Esophagus squamous epithelium (tissue), 5 donors: ENCODE measurements at places on chromosomes 6 and 20.

DNA sequence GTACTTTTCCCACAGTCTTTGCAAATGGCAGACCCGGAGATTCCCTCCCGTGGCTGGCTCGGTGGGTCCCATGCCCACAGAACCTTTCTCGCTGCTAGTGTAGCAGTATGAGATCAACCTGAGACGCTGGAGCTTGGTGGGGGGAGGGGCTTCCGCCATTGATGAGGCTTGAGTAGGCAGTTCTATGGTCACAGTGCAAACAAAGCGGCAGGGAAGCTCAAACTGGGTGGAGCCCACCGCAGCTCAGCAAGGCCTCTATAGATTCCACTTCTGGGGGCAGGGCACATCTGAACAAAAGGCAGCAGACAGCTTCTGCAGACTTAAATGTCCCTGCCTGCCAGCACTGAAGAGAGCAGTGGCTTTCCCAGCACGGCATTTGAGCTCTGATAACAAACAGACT is 186.0 kb upstream of the KCNK16 start:
- H3K36me3 ChIP-seq, result no peaks in the 10 kb centered on the region
- no peaks in the 10 kb centered on the region for H3K4me1 ChIP-seq
- H3K4me3 ChIP-seq, result no peak overlapping the region
- H3K27ac ChIP-seq, result no peak overlapping the region
- no peaks in the 10 kb centered on the region for H3K27me3 ChIP-seq

GRCh38 chr6:31495580-31495979 is 2.4 kb upstream of the MICB start:
- no peaks in the 10 kb centered on the region for H3K36me3 ChIP-seq
- no peaks in the 10 kb centered on the region for H3K27me3 ChIP-seq
- DNase-seq, result no peak
- H3K4me3 ChIP-seq, result no peak overlapping the region

- no peaks in the 10 kb centered on the region for H3K36me3 ChIP-seq
- no peaks in the 10 kb centered on the region for H3K27me3 ChIP-seq
- H3K27ac ChIP-seq, result no peak overlapping the region
- no peak overlapping the region for H3K4me3 ChIP-seq
- H3K4me1 ChIP-seq, result no peaks in the 10 kb centered on the region
Measured at GRCh38 chr6:87501809-87502572, 29.2 kb downstream of the SLC35A1 start.

- DNase-seq, result no peak
- H3K36me3 ChIP-seq, result peaks cover 2% of the 10 kb centered on the region
- H3K27me3 ChIP-seq, result no peaks in the 10 kb centered on the region
- H3K4me3 ChIP-seq, result no peak overlapping the region
- peaks cover 16% of the 10 kb centered on the region for H3K4me1 ChIP-seq
Measured at GRCh38 chr20:62178316-62179161, 4.3 kb upstream of the MTG2 start.

- no peak for DNase-seq
- H3K27me3 ChIP-seq, result no peaks in the 10 kb centered on the region
- no peaks in the 10 kb centered on the region for H3K4me1 ChIP-seq
Measured at GRCh38 chr6:138844192-138844591, 48.3 kb downstream of the ECT2L start.

DNA sequence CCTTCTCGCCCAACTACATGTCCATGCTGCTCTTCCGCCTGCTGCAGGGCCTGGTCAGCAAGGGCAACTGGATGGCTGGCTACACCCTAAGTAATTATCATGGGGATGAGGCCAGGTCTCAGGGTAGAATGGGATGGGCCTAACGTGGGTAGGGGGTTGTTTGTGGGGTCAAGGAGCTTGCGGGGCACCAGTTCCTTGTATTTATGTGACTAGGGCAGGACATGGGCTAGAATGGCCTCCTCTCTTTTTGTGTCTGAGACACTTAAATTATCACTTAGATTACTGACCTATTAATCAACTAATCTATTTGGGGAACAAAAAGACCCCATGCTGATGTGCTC is 10.7 kb downstream of the SLC22A1 start:
- no peaks in the 10 kb centered on the region for H3K36me3 ChIP-seq
- no peak overlapping the region for H3K4me3 ChIP-seq
- no peaks in the 10 kb centered on the region for H3K27me3 ChIP-seq
- DNase-seq, result no peak

DNA sequence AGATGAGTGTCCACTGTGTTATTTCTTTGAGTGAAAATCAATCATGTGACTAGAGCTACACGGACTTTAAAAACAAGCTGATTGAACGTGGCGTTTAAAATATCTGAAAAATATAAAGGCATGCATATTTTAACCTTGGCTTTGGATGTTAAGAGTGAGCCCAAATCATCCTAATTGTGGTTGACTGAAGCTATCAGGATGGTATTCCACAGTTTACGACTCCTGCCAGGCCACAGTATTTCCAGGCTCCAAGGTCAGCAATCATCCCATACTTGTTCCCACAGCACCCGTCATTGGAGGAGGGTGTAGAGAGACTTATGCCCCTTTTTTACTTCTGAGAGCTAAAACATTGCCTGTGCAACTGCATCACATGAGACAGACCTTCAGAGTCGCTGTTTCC is 43.2 kb upstream of the TMX4 start:
- H3K27ac ChIP-seq, result no peak overlapping the region
- H3K4me3 ChIP-seq, result no peak overlapping the region
- H3K36me3 ChIP-seq, result no peaks in the 10 kb centered on the region

- peak overlapping the region; percentile 94 for H3K27ac ChIP-seq
- peaks cover 92% of the 10 kb centered on the region for H3K4me1 ChIP-seq
- H3K27me3 ChIP-seq, result no peaks in the 10 kb centered on the region
- H3K36me3 ChIP-seq, result peaks cover 5% of the 10 kb centered on the region
Measured at GRCh38 chr20:45341939-45342854, 6.0 kb downstream of the SDC4 start.

GRCh38 chr6:135250234-135250633 is 69.1 kb downstream of the MYB start:
- no peaks in the 10 kb centered on the region for H3K27me3 ChIP-seq
- H3K4me1 ChIP-seq, result no peaks in the 10 kb centered on the region
- no peak overlapping the region for H3K4me3 ChIP-seq
- H3K36me3 ChIP-seq, result no peaks in the 10 kb centered on the region
- no peak overlapping the region for H3K27ac ChIP-seq
- no peak for DNase-seq

DNA sequence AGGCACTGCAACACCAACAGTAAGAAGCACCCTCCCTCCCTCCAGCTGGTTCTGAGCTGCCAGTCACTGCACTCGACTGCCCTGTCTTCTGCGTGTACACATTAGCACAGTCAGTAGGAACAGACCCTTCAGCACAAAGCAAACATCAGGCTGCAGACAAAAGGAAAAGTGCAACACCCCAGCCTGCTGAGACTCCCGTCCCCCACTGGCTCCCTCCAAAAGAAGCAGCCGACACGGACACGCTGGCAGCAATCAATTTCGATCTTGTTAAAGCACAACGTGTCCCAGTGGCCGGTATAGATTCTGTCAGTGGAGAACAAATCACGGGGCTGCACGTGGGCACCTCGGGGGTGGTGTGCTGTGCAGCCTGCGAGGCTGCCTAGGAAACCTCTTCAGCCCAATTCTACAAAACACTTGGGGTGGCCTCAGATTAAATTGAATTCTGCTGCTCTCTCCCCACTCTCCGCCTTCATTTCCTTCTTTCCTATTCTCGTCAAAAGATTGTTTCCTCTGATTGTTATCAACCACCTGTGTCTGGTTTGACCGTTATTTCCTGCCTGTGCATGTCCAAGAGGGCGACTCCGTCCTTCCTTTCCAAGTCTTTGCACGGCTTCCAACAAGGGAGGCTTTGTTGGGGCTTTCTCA is 38.7 kb downstream of the TRAF3IP2 start:
- peaks cover 86% of the 10 kb centered on the region for H3K36me3 ChIP-seq
- no peaks in the 10 kb centered on the region for H3K27me3 ChIP-seq
- H3K4me1 ChIP-seq, result peaks cover 76% of the 10 kb centered on the region
- peak overlapping the region; percentile 47 for H3K27ac ChIP-seq
- no peak overlapping the region for H3K4me3 ChIP-seq
- DNase-seq, result no peak

DNA sequence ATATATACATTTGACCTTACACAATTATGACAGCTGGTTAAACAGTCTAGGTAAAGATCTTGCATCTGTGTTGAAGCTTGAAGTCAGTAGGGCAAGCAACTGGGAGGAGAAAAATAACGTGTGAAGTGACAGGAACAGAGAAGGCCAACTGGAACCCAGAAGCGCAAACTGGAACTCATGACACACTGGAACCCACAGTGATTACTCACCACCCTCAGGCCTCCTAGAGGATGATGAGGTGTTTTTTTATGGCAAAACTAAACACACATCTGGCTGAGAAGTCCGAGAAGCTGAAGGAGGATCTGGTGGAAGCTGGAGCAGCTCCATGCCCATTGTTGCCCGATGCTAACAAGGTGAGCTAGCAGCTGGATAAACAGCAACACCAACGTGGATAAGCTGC is 108.1 kb downstream of the TMEM200A start:
- no peak overlapping the region for H3K4me3 ChIP-seq
- no peaks in the 10 kb centered on the region for H3K36me3 ChIP-seq
- H3K27me3 ChIP-seq, result no peaks in the 10 kb centered on the region
- no peaks in the 10 kb centered on the region for H3K4me1 ChIP-seq

DNA sequence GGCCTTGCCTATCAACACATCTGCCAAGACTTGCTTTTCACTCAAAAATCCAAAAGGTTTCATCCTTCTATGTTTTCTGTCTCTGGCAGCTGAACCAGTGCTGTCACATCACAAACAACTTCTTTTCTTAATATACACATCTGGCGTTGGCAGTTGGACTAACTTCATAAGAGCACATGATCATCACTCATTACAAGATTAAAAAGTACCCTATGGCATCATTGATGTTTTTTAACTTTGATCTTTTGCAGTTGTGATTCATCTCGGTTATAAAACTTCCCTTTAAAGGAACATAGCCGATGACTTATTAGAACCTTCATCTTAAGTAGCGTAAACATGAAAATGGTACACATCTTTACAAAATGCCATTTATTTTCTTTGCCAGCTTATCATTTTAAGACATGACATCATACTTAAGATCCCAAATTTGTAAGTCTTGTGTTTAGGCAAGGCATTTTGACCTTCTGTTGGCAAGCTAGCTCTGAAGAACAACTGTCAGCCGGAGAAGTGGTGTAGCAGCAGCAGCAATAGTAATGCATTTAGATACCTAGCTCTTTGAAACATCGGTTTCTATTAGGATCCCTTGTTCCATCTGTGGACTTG is 64.2 kb upstream of the SUPT3H start:
- no peak for DNase-seq
- no peak overlapping the region for H3K4me3 ChIP-seq
- H3K4me1 ChIP-seq, result peaks cover 14% of the 10 kb centered on the region
- no peaks in the 10 kb centered on the region for H3K27me3 ChIP-seq
- no peaks in the 10 kb centered on the region for H3K36me3 ChIP-seq
- H3K27ac ChIP-seq, result no peak overlapping the region

- peaks cover 17% of the 10 kb centered on the region for H3K4me1 ChIP-seq
- DNase-seq, result no peak
- no peaks in the 10 kb centered on the region for H3K36me3 ChIP-seq
- H3K27ac ChIP-seq, result no peak overlapping the region
- H3K27me3 ChIP-seq, result no peaks in the 10 kb centered on the region
Measured at GRCh38 chr6:140772576-140772975, 1360.1 kb upstream of the GJE1 start.

DNA sequence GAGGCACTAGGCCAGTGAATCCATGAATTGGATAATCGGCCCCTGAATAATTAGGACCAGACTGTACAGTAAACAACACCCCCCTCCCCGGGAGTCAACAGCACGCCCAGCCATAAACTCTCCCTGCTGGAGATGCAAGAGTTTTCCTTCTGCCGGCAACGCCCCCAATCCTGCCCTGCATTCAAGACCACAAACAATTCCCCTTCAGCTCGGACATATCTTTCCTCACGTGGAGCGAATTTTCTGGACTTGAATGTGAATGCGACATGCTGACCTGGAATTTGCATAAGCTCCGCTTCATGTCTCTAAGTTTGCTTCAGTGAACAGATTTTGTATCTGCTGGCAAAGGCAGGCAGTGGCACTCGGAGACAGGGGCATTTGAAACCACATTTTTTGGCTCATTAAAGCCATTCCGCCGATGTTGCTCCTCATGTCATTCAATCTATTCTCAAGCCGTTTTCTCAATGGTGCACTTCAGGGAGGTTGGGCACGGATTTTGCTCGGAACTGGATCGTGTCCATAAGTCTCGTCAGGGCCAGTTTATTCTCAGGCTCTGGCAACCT is 38.0 kb upstream of the GMPR start:
- no peaks in the 10 kb centered on the region for H3K27me3 ChIP-seq
- H3K4me1 ChIP-seq, result no peaks in the 10 kb centered on the region
- no peak overlapping the region for H3K27ac ChIP-seq
- no peak overlapping the region for H3K4me3 ChIP-seq
- no peaks in the 10 kb centered on the region for H3K36me3 ChIP-seq

DNA sequence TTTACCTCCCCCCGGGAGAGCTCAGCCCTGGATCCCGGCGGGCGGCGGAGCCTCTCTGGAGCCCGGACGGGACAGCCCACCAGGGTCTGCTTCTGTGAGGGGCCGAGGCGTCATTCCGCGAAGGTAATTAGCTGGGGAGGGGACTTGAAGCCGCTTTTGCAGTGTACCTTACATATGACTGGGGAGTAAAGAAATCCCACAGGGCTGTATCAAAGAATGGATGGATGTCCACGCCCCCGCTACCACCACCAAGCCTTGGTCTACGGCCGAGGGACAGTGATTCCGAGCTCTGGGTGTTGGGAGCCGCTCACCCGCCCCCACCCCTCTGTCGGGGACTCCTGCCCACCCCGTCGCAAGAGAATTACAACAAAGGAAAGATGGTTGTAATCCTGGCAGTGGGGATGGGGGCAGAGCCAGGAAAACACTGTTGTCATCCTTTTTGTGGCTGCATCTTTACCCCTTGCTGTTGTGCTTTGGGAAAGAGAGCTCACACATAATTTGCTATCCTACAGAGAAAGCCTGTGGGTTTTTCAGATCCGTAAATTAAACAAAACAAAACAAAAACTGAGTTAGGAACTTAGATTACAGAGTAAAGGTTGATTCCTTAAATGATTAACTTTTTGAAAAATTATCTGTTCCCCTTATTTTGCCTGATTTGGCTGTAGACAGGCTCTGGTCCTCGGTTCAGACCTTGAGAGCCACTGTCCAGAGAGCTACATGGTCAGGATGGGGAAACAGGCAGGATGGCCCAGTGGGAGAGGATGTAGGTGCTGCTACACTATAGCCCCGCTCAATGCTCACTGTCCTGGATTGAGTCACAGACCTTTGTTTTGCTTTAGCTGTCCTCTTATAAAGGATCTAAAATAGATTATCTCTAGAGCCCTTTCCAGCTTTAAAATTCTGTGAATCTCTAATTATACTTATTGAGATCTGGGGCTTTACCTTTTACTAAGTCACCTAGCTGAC is 997 bp upstream of the FBXO30 start:
- H3K4me1 ChIP-seq, result peaks cover 6% of the 10 kb centered on the region
- H3K4me3 ChIP-seq, result peak overlapping the region; percentile 79
- H3K27ac ChIP-seq, result peak overlapping the region; percentile 93
- no peaks in the 10 kb centered on the region for H3K36me3 ChIP-seq
- DNase-seq, result no peak

- no peaks in the 10 kb centered on the region for H3K27me3 ChIP-seq
- H3K4me1 ChIP-seq, result peaks cover 7% of the 10 kb centered on the region
- no peak overlapping the region for H3K4me3 ChIP-seq
- H3K36me3 ChIP-seq, result no peaks in the 10 kb centered on the region
Measured at GRCh38 chr20:51116765-51117686, 94.1 kb upstream of the KCNG1 start.
